Activated CD4-positive, alpha-beta memory T cell treated with anti-CD3 and anti-CD28 coated beads, Interleukin-2, amount 10 ng/mL, durations not matched to agents 7 days and 5 days (primary cell): ENCODE measurements at places on chromosomes 13 and 19.

GRCh38 chr19:10929402-10929794 is 787 bp downstream of the TIMM29 start:
- peak overlapping the region; percentile 58 for H3K27ac ChIP-seq
- no peak for DNase-seq
- peaks cover 32% of the 10 kb centered on the region for H3K4me1 ChIP-seq
- H3K36me3 ChIP-seq: peaks cover 19% of the 10 kb centered on the region
- H3K27me3 ChIP-seq: no peaks in the 10 kb centered on the region

DNA sequence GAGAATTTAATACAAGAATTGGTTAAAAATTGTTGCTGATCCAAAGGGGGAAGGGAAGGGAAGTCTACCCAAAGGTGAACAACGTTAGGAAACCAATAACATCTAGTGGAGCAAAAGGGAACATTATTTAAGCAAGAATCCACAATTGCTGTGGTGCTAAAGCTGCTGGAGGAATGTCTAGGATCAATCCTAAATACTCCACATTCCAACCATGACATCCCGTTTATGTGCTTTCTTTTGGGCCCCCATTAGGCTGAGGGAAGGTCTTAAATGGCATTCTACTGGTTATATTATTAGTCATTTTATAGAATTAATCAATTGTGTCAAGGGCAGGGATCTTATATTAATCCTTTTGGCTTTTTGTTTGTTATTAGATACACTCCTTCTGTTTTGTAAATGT is 39.9 kb upstream of the VWA8 start:
- H3K4me1 ChIP-seq: no peaks in the 10 kb centered on the region
- H3K27me3 ChIP-seq: peaks cover 23% of the 10 kb centered on the region
- H3K36me3 ChIP-seq: no peaks in the 10 kb centered on the region
- DNase-seq: no peak
- no peak overlapping the region for H3K4me3 ChIP-seq

- no peak for DNase-seq
- no peaks in the 10 kb centered on the region for H3K36me3 ChIP-seq
- no peak overlapping the region for H3K4me3 ChIP-seq
Measured at GRCh38 chr19:27966390-27966816, 1246.5 kb downstream of the UQCRFS1 start.

- no peak overlapping the region for H3K4me3 ChIP-seq
- no peak overlapping the region for H3K27ac ChIP-seq
- H3K4me1 ChIP-seq: no peaks in the 10 kb centered on the region
- no peaks in the 10 kb centered on the region for H3K36me3 ChIP-seq
- no peak for DNase-seq
Measured at GRCh38 chr19:44818466-44819031, 9.6 kb downstream of the BCAM start.

GRCh38 chr13:51768378-51768921 is 35.5 kb downstream of the DHRS12 start:
- H3K4me3 ChIP-seq: no peak overlapping the region
- H3K27ac ChIP-seq: no peak overlapping the region
- peaks cover 8% of the 10 kb centered on the region for H3K36me3 ChIP-seq
- peaks cover 19% of the 10 kb centered on the region for H3K4me1 ChIP-seq

- peak; percentile 17 for DNase-seq
- H3K4me1 ChIP-seq: peaks cover 39% of the 10 kb centered on the region
- peak overlapping the region; percentile 61 for H3K27ac ChIP-seq
- H3K4me3 ChIP-seq: peak overlapping the region; percentile 78
- H3K27me3 ChIP-seq: peaks cover 3% of the 10 kb centered on the region
- H3K36me3 ChIP-seq: peaks cover 10% of the 10 kb centered on the region
Measured at GRCh38 chr13:32585550-32586079, 637 bp upstream of the PDS5B start.

DNA sequence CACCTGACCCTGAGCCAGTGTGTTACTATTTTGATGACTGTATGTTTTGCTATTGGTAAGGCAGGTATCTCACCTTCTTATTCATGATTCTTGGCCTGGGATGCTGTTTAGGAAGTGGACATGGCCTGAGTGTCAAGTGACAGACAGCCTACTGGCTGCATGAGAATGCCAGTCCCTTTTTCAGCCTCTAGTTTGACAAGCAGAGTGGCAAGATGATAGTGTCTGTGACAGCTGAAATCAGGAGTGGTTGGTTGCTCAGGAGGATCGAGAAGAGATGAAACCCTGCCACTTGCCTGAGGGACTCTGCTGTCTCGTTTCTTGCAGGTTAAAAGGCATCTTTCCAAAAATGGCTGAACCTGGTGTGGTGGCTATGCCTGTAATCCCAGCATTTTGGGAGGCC is 7.1 kb upstream of the ELOF1 start:
- no peak for DNase-seq
- H3K27me3 ChIP-seq: no peaks in the 10 kb centered on the region
- H3K36me3 ChIP-seq: no peaks in the 10 kb centered on the region
- no peak overlapping the region for H3K27ac ChIP-seq

DNA sequence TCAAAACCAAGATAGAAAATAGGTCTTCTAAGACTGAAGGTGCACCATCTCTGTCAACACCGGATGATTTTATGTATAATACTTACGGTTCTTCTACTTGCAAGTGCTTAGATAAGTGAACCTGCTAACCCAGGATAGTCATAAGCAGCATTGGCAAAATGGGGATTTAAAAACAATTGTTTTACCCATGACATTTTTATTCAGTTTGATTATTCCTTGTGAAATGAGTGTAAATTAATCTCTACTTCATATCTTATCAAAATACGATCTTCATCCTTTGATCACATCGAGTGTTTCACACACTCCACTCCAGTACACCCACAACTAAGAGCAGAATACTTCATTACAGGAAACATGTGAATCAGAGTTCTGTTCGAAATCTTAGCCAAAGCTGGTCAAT is 23.0 kb upstream of the MTRF1 start:
- H3K27me3 ChIP-seq: no peaks in the 10 kb centered on the region
- no peak for DNase-seq
- H3K36me3 ChIP-seq: peaks cover 1% of the 10 kb centered on the region
- no peak overlapping the region for H3K27ac ChIP-seq
- no peaks in the 10 kb centered on the region for H3K4me1 ChIP-seq

- no peak for DNase-seq
- peaks cover 70% of the 10 kb centered on the region for H3K36me3 ChIP-seq
- H3K4me1 ChIP-seq: peaks cover 45% of the 10 kb centered on the region
- H3K27me3 ChIP-seq: no peaks in the 10 kb centered on the region
- no peak overlapping the region for H3K4me3 ChIP-seq
Measured at GRCh38 chr19:38837656-38838121, 6.1 kb upstream of the ECH1 start.

GRCh38 chr13:82458169-82458568 is 1424.1 kb downstream of the SLITRK1 start:
- H3K36me3 ChIP-seq: no peaks in the 10 kb centered on the region
- H3K4me3 ChIP-seq: no peak overlapping the region
- H3K27me3 ChIP-seq: no peaks in the 10 kb centered on the region
- DNase-seq: no peak

- H3K27ac ChIP-seq: peak overlapping the region; percentile 97
- peaks cover 27% of the 10 kb centered on the region for H3K27me3 ChIP-seq
- peak overlapping the region; percentile 99 for H3K4me3 ChIP-seq
- DNase-seq: peak; percentile 70
Measured at GRCh38 chr19:16325641-16326400, 1.2 kb downstream of the KLF2 start.

GRCh38 chr13:97477844-97478243 is 43.9 kb downstream of the RAP2A start:
- no peak overlapping the region for H3K27ac ChIP-seq
- H3K4me1 ChIP-seq: no peaks in the 10 kb centered on the region
- H3K27me3 ChIP-seq: no peaks in the 10 kb centered on the region
- H3K36me3 ChIP-seq: no peaks in the 10 kb centered on the region
- DNase-seq: no peak

- peaks cover 34% of the 10 kb centered on the region for H3K36me3 ChIP-seq
- no peak for DNase-seq
- H3K27me3 ChIP-seq: no peaks in the 10 kb centered on the region
Measured at GRCh38 chr19:49801966-49802661, 11.0 kb downstream of the FUZ start.

DNA sequence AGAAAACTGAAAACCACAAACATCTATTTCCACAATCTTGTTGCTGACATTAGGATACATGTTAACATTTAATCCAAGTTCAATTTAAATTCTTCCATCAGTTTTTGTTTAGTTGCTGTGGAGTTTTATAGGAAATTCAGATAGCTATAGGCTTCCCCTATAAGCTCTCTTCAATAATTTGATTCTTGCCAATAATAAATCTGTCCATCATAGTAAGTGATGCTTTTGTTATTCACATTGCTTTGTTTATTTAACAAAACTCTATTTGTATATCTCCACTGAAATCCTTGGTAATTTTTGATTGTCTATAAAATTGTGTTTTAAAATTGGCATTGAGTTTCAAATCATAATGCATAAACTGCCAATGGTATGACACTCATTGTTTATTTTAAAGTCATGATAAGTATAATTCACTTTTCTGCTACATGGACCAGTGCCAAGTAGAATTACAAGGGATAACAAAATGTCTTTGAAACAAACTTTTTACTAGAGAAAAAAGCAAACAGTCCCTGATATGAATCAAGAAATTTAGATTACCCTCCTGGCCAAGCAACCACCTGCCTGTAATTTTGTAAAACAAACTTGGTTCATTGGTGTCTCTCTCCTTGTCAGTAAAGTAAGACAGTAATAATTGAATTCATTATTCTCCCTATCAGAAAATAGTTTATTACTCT is 577.3 kb upstream of the GPC6 start:
- H3K27ac ChIP-seq: no peak overlapping the region
- no peak for DNase-seq
- no peak overlapping the region for H3K4me3 ChIP-seq
- H3K4me1 ChIP-seq: no peaks in the 10 kb centered on the region
- H3K36me3 ChIP-seq: no peaks in the 10 kb centered on the region

DNA sequence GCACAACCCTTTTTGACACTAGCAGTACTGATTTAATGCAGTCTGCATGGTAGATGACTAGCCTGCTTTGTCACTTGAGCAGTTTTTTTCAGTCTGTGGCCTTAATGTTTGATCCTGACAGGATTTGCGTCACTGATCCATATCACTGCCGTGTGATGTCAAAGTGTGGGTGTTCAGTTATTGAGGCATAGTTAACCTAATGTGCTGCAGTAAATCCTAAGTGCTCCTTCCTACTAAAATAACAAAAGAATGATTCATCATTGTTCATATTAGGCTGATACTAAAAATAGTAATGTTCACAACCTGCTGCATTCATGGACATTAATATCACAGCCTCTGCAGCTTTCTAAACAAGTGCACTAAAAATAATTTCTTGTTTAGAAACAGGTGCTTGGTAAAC is 121.9 kb upstream of the MLNR start:
- peaks cover 2% of the 10 kb centered on the region for H3K4me1 ChIP-seq
- no peak for DNase-seq
- no peaks in the 10 kb centered on the region for H3K27me3 ChIP-seq
- no peak overlapping the region for H3K4me3 ChIP-seq

DNA sequence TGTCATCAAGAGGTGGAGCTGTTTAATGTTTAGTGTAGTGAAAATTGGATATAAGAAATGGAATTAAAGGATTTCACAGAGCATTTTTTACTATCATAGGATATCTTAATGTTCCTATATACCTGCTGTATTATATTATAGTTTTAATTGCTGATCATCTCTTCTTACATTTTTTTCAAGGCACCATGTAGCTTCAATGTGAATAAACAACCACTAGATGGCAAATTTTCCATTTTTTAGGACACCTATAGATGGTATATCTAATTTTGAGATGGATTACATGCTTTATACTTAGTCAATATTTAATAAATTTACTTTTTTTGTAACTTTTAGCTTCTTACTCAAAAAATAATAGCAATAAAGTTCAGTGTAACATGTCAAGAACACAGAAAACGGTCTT is 9.0 kb upstream of the ATXN8OS start:
- no peak overlapping the region for H3K4me3 ChIP-seq
- no peaks in the 10 kb centered on the region for H3K36me3 ChIP-seq
- H3K27me3 ChIP-seq: no peaks in the 10 kb centered on the region
- no peak overlapping the region for H3K27ac ChIP-seq
- no peaks in the 10 kb centered on the region for H3K4me1 ChIP-seq

- no peak for DNase-seq
- no peak overlapping the region for H3K4me3 ChIP-seq
- no peak overlapping the region for H3K27ac ChIP-seq
- no peaks in the 10 kb centered on the region for H3K4me1 ChIP-seq
Measured at GRCh38 chr13:110105136-110105535, 201.8 kb downstream of the COL4A1 start.

DNA sequence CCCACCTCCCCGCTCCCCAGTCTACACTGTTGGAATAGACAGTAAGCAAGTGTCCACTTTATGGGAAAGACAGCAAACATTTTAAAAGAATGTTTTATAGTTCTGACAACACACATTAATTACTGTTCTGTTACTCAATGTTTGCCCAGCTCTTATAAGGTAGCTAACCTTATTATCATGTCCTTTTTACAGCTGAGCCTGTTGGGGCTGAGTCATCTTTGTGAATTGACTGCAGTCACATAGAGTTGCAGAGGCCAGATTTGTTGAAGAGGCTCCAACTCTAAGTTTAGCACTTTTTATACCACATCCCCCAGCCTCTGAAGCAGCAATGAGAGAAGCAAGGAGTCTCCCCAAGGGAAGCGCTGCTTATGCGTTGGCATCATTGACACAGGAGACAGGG is 76.2 kb downstream of the C13orf42 start:
- H3K4me1 ChIP-seq: peaks cover 5% of the 10 kb centered on the region
- peaks cover 4% of the 10 kb centered on the region for H3K27me3 ChIP-seq
- no peak overlapping the region for H3K4me3 ChIP-seq
- no peak overlapping the region for H3K27ac ChIP-seq

DNA sequence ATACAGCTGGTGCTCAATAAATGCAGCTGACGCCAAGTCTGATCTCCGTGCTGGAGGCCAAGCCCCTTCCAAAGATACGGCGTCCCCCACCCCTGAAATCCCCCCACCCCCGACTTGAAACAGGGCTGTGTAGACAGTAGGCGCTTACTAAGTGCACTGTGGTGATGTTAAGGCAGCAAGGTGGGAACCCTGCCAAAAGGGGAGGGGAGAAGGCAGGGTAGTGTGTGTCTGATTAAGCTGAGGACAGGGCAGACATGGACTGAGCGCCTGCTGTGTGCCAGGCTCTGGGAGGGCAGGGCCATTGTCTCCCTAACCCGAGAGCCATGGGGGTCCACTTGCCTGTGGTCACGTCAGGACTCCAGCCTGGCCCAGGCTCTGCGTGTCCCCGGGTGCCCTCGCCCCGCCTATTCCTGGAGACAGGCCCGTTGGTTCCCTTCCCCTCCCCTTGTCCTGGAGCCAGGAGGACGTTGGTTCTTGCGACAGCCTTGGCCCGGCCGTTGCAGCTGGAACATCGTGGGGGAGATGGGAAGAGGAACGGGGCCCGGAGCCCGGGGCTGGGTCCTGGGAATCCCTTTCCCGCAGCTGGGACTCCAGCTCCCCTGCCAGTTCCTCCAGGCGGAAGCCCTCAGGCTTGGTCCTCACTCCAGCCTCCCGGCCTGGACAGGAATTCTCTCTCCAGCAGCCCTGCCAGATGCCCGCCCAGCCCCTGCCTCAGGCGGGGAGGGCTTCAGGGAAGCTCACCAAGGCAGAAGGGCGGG is 1.7 kb upstream of the ELANE start:
- H3K36me3 ChIP-seq: no peaks in the 10 kb centered on the region
- H3K27me3 ChIP-seq: peaks cover 14% of the 10 kb centered on the region
- H3K4me1 ChIP-seq: no peaks in the 10 kb centered on the region
- DNase-seq: no peak
- H3K27ac ChIP-seq: no peak overlapping the region
- H3K4me3 ChIP-seq: no peak overlapping the region
